ENCODE measurements at places on chromosomes 4 and X.

- DNase-seq = no peak
Measured at GRCh38 chr4:150242820-150243458, 164.7 kb downstream of the DCLK2 start.

- DNase-seq = no peak
Measured at GRCh38 chr4:85061974-85062373, 95.5 kb upstream of the WDFY3 start.

DNA sequence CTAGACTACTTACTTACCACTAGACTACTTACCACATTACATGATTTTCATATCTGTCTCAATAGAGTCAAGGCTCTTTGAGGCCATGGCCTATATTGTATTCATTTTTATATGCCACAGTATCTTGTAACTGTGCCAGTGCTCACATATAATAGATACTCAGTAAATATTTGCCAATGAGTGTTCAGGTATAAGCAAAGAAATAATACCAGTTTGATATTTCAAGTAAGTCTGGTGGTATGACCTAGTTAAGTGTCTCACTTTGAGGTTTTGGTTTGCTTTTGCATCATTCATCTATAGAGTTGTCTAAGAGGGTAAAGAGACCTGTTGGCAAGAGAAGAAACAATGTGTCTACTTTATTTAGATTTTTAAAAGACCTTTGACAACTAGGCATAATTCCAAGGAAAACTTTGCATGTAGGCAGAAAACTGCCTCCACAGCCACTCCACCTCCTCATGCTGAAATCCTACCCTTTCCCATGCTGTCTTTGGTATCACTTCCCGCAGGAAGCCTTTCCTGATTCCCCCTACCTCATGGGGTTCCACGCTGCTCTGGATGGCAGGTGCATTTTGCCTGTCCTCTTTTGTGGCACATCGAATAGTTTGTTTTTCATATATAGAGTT, 91.3 kb upstream of the KLHL13 start:
- DNase-seq = no peak

DNA sequence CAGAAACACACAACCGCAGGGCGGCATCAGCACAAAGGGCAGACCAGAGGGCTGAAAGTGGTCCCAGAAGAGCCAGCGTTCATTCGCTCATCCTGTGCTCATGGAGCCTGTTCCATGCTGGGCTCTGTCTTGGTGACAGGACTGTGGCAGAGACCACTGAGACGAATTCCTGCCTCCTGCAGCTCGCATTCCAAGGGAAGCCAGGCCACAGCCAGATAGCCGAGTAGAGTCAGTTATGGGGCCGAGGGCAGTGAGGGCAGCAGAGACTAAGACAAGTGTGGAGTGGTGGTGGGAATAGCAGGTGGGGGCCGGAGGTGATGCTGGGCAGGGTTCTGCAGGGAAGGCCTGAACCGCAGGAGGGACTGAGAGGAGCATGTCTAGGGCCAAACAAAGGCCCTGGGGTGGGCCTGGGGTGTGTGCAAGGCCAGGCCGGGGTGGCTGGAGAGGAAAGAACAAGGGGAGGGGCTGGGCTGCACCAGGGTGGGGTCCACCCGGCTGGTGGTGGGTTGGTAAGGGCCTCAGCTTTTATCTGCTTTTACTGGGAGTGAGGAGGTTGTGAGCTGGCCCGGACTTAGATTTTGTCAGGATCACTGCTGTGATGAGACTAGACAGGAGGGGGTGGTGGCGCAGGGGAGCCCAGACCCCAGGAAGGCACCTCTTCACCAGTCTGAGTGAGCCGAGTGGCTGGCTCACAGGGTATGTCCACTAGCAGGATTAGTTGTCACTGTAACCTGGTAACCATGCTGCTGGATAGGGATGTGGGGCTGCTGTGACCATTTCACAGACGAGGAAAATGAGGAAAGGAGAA, 6.3 kb downstream of the PSAPL1 start:
- DNase-seq = no peak

DNA sequence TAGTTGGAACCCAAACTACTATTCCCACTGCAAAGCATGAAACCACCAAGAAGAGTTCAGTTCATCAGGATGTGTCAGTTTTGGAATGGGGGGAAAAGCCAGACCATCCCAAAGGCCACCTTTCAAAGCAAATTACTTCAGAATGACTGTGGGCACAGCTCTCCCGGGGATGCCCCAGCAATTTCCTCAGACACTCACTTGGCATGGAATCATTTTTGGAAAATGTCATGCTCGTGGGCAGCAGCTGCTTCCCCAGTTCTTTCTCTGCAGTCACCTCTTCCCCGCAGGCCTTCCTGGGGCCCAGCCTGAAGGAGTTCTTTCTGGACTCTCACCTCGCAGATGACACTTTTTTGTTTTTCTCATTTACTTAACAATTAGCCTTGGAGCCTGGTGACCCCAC, 350.3 kb downstream of the NR3C2 start:
- DNase-seq = no peak

DNA sequence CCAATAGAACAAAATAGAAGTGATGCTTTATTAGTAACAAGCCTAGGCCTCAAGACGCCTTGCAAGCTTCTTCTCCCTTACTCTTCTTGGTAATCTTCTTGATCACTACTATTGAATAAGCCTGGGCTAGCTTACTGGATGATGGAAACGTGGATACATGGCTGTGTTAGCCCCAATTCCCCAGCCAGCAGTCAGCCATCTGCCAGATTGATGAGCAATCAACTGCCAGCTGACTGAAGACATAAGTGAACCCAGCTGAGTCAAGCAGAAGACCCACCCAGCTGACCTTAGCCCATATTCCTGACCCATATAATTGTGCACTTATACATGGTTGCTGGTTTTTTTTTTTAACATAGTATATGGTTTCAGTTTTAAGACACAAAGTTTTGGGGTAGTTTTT, 130.4 kb downstream of the DHX15 start:
- no peak for DNase-seq

DNA sequence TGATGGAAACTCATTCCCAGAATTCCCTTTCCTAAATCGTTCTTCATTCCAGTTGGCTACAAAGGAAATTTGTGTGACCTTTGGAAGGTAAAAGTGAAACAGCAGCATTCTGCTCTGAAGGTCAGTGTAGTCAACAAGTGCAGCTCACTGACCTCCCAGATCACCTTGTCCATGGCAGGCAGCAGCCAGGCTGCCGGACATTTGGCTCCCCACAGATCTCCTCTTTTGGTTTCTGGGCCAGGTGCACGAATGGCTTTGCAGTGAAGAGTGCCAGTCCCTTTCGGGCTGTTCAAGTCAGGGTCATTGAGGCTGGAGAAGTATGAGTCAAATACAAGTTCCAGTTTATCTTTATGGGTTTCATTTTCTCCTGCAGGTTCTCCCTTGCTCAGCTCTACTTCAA, 14.3 kb downstream of the GPRIN3 start:
- no peak for DNase-seq

DNA sequence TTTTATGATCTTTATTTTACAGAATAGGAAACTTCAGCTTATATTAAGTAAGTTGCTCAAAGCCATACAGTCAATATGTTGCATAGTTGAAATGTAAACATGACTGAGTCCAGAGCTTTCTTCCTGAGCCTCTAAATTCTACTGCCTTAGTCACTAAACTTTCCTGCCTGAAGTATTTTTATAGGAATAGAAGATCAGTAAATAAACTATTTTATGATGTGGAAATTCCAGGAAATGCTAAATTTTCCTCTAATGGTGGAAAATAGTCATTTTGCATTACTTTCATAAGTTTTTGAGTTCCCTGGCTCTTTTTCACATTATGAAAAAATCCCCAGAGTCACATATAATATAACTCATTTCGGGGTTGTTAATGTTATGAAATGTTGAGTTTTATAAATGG, 182.8 kb downstream of the BANK1 start:
- DNase-seq = no peak

- peak; percentile 4 for DNase-seq
Measured at GRCh38 chrX:104113222-104113965, 1.1 kb downstream of the ZCCHC18 start.

- no peak for DNase-seq
Measured at GRCh38 chr4:189497996-189498395, 442.7 kb upstream of the FRG1 start.

DNA sequence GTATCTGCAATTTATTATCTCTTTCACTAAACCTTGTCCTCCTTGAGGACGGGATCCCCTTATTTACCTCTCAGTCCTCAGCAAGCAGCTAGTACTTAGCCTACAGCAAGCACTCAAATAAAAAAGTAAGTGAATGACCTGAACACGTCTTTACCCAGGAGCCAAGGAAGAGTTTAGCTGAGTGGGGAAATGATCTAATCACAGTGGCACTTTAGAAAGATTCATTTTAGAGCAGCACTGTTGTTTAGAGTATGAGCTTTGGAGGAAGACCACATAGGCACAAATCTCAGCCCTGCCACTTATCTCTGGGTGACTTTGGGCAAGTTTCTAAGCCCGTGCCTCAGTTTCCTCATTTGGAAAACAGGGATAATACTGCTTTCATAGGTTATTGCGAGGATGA, 2.7 kb downstream of the FAM120C start:
- DNase-seq = no peak

GRCh38 chr4:47349326-47349725, 114.2 kb downstream of the COMMD8 start:
- DNase-seq = no peak

All from stimulated activated naive CD4-positive, alpha-beta T cell (primary cell).